ENCODE measurements at places on chromosomes 1 and 21.

DNA sequence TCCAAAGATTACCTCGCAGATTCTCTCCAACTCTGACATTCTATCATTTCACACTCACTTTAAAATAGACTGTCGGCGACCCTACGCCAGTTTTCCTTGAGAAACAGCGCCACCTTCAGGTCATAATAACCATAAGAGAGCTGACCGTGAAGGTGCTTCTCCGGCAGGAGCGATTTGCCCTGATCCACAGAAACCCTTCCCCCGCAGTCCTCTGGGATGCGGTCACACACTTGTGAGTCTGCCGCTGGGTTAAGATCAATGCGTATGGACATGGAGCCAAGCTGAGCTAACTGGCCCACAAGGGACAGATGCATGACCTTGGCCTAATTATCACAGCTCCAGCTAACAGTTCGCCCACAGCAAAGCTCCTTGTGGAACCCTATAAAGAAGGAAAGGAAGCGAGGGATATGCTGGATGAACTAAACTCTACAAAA is 32.8 kb upstream of the IFNAR2 start:
- DNase-seq, result no peak

DNA sequence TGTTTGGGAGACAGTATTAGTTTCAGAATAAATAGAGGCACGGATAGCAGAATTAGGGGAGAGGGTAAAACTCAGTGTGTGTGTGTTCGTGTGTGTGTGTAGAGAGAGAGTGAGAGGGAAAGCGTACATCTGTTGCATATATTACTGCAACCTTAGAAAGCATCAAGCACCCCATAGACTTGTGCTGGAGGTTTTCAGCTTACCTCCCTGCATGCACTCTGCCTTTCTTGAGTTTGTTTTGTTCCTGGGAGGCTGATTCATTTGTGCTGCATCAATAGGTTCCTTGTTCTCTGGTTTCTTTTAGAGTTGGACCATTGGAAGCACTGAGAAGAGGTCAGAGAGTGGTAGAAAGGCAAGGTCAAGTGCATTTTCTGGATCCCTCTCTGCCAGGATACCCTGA is 104.4 kb upstream of the KCNK1 start:
- DNase-seq, result no peak

- no peak for DNase-seq
These were observed 41.1 kb upstream of the SRP9 start for GRCh38 chr1:225736437-225737098.

- DNase-seq, result no peak
These were observed 874.4 kb downstream of the KCNT2 start for GRCh38 chr1:195733826-195734225.

DNA sequence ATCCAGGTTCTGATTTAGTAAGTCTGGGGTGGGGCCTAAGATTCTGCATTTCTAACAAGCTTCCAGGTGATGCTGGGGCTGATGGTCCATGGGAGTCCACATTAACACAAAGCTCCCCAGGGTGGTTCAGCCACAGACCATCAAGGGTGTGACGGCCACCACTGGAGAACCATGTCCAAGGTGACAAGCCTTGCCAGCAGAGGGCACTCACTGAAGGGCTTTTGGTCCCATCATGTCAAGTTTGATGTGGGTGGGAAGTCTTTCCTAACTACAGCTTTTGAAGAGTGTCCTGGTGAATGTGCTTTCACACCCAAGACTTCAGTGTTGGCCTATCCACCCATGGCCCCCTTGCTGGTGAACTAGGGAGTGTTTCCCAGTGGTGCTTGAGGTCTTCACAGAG is 67.1 kb downstream of the UBE2T start:
- DNase-seq, result peak; percentile 25

DNA sequence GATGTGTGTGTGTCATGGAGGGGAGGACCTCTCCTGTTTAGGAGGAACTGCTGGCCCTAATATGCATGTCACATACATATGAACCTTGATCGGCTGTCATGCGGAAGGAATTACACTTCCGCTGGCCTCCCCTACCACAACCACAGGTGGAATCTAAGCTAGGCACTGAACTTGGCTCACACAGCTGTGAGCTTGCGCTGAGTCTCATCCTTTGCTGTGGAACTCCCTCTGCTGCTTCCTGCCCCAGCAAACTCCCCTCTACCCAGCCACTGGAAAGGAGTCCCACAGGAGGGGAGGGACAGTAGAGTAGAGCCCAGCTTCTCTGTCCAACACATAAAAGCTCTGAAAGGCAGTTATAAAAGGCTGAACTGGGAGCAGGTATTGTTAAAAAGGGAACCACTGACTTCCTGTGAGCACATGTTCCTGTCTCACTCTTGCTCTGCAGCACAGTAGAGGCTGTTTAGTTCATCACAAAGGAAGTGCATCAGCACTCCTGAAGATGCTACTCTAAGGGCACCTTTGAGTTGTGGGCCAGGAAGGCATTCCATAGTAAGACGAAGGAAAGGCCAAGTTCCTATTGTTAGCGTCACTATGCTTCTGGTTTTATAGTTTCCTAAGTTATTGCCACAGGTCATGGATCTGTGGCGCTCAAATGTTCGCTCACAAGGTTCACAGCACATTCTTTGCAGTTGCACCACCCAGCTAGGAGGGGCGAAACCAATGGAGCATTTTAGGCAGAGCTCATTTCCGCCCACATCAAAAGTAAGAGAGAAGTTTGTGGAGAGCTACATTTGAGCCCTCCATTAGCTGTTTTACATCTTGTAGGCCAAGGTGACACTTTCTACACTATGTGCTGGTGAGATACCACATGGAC is 17.7 kb upstream of the PTPRC start:
- DNase-seq, result peak; percentile 45

DNA sequence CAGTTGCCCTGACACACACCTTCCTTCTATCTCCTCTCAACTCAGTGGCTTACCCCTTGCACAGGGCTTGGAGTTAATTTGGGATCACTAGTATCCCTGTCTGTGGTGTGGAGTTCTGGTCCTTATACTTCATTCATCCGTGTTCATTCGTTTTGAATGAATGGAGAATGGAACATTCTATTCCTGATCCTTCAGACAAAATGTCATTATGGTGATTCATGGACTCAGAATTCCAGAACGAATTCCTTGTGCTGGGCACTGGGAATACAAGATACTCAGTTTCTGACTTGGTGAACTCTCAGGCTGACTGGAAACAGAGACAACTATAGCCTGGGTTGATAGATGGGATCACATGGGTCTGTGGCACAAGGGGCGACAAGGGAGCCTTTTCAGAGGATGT is 49.9 kb upstream of the TRABD2B start:
- DNase-seq, result no peak

GRCh38 chr1:86773341-86774288 is 69.2 kb downstream of the SH3GLB1 start:
- DNase-seq, result no peak

DNA sequence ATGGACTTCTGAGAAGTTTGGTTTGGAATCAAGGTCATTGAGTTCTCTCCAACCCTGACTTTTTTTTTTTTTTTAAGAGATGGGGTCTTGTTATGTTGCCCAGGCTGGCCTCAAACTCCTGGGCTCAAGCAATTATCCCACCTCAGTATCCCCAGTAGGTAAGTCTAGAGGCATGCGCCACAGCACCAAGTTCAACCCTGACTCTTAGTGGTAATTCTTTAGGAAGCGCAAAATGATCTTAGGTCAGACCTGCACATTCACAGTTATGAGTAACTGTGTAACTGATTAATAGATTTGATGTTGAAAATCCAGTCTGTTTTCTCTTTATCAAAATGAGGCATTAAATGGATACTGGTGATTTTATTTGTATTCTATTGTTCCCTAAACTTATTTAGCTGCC is 95.9 kb downstream of the GREM2 start:
- DNase-seq, result no peak

DNA sequence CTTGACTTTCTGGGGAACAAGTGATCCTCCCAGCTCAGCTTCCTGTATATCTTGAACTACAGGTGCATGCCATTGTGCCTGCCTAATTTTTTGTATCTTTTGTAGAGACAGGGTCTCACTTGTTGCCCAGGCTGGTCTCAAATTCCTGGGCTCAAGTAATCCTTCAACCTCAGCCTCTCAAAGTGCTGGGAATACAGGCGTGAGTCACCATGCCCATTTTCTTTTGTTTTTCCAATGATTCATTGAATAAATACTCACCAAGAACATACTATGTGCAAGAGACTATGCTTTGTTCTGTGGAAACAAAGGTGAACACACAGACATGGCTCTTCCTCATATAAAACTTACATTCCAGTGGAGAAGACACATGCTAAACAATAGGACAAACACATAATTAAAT is 407.8 kb upstream of the DAB1 start:
- DNase-seq, result no peak

- no peak for DNase-seq
These were observed 5.2 kb downstream of the TSPEAR start for GRCh38 chr21:44706026-44706705.

DNA sequence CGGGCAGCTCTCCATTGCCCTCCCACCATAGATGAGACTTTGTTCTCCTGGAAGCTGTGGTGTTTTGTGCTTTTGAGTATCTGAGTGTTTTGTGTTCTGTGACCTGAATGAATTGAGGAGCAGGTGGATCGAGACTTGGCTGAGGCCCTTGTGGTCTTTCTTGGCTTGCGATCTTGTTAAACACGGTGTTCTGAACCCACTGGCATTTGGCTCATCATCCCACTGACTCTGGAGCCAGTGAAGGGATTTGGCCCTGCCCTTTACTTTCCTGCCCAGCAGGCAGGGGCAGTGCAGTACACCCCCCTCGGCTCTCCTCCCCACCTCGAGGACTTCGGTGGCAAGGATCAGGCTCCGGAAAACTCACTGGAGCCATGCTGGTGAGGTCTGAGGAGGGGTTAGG is 30.6 kb downstream of the PKNOX1 start:
- no peak for DNase-seq

DNA sequence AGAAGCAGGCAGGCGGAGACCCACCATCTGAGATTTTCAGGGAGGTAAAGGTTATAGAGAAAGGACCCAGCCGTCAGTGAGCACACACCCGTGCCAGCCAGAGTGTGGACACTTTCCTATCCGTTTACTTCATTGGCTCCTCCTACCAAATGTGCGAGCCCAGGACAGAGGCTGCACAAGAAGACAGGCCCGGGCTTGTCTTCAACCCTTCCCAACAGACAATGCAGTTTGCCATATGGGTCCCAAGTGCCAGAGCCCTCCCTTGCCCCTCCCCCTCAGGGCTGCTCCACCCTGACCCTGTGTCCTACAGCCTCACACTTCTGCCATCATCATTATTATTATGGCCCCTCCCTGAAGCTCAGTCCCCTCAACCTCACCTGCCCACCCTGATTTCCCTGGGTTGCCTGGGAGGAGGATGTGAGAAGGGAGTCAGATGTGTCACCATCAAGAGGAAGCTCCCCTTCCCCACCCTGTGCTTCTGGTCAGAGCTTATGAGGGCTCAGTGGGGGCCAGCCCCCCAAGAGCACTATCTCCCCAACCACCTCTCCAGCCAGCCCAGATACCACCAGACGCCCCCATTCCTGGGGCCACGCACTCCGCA is 9.4 kb downstream of the LAPTM5 start:
- DNase-seq, result no peak

DNA sequence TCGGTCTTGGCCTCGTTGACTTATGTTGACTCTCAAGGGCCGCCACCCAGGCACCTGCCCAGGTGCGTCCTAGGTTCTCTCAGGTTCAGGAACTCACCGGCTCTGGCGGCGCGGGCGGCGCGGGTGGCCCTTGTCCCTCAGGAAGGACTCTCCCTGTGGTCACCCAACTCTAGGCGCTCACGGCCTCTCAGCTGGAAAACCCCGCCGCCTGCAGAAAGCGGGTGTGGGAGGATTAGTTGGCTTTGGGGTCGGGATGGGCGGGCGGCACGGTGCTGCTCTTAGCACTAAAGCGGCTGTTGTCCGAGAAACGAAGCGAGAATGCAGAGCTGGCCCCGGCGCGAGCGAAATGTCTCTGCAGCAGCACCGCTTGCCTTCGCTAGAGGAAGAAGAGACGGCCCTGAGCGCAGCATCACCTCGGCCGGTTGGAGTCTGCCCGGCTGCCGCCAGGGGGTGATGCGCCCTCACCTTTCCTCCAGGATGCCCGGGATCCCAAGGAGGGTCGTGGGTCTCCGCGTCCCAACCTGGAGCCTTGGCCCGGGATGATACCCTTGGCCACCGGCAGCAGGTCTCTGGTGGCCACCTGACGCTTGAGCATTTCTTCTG is 8.1 kb upstream of the TADA1 start:
- no peak for DNase-seq

DNA sequence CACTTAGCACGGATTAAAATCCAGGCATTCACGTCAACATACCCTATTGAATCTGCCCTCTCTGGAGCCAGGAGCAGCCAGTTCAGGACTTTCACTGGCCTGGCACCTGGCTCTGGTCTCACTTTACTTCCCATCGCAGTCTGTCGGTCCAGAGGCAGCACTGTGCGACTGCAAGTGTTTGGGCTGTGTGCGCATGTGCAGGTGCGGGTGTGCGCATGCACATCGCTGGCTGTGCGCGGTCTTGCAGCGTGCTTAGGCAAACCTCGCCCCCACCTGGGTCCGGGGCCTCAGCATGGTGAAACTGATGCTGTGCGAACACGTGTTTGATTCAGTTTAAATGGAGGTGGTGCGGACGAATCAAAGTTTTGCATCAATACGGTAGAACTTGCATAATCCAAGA is 38.0 kb downstream of the ATF3 start:
- no peak for DNase-seq

- no peak for DNase-seq
These were observed 51.0 kb downstream of the RPL5 start for GRCh38 chr1:92882819-92883218.

DNA sequence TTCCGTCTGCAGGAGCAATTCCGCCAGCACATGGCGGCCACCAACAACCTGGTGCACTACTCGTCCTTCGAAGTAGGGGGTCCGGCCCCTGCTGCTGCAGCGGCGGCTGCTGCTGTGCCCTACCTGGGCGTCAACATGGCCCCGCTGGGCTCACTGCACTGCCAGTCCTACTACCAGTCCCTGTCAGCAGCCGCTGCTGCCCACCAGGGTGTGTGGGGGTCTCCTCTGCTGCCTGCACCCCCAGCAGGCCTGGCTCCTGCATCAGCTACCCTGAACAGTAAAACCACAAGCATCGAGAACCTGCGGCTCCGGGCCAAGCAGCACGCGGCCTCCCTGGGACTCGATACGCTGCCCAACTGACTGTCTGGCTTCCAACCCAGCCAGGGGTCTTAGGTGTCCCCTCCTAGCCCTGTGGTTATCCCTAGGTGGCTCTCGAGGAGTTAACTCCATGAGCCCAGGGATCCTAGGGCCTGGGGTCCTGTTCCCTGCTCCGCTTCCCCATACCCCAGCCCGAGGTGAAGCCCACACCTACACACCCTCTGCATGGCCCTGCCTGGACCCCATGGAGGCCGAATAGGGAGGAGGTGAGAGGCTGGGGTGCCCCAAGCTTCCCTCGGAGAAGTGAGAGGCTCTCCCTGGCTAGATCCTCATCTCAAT is 22.6 kb downstream of the DMBX1 start:
- DNase-seq, result no peak

- DNase-seq, result no peak
These were observed 113.7 kb downstream of the FAF1 start for GRCh38 chr1:50846224-50846839.

DNA sequence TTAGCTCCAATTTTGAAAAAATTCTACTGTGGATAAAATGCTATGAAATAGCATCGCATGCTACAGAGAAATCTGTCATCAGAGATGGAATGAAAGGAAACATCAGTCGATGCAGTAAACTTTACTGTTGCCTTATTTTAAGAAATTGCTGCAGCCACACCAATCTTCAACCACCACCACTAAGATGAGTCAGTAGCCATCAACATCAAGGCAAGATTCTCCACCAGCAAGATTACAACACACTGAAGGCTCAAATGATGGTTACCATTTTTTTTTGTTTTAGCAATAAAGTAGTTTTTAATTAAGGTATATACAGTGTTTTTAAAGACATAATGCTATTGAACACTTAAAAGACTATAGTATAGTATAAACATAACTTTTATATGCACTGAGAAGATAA is 95.6 kb upstream of the JUN start:
- DNase-seq, result no peak

- no peak for DNase-seq
These were observed 67.2 kb upstream of the SCAF4 start for GRCh38 chr21:31798842-31799704.
